ENCODE measurements at places on chromosomes 2 and 18.

GRCh38 chr2:108388045-108388444 is 10.3 kb downstream of the SULT1C4 start:
- no peak for DNase-seq

GRCh38 chr2:215903203-215903602 is 110.1 kb downstream of the MREG start:
- DNase-seq: no peak

DNA sequence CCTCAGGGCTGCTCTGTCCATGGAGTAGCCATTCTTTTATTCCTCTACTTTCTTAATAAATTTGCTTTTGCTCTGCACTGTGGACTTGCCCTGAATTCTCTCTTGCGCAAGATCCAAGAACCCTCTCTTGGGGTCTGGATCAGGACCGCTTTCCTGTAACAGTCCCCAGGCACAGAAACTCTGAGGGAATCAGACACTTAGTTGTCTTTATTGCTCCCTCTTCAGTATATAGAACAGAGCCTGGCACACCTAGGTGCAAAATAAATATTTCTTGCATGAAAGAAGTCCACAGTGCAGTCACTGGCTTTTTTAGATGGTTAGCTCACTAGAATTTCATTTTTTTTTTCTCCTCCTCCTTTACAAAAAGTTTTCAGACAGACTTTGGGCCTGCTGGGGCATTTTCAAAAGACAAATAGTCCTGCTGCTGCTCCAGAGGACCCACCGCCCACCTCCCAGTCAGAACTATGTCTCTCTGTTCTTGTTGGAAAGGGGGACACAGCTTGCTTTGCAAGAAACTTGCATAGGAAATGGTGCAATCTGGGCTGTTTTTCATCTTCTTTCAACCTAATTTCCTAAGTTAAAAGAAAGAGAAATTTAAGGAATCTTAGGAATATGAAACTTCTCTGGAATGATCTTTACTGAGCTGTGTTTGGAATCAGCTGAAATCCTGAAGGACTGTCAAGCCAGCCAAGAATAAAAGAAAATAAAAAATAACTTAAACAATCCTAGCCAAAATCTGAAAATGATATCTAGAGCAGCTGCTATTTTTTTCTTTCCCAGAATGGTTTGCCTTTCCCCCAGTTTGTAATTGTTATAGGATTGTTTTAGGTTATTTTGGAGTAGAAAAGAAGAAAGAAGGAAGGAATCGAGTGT is 31.7 kb upstream of the MAP4K3 start:
- DNase-seq: peak; percentile 57

DNA sequence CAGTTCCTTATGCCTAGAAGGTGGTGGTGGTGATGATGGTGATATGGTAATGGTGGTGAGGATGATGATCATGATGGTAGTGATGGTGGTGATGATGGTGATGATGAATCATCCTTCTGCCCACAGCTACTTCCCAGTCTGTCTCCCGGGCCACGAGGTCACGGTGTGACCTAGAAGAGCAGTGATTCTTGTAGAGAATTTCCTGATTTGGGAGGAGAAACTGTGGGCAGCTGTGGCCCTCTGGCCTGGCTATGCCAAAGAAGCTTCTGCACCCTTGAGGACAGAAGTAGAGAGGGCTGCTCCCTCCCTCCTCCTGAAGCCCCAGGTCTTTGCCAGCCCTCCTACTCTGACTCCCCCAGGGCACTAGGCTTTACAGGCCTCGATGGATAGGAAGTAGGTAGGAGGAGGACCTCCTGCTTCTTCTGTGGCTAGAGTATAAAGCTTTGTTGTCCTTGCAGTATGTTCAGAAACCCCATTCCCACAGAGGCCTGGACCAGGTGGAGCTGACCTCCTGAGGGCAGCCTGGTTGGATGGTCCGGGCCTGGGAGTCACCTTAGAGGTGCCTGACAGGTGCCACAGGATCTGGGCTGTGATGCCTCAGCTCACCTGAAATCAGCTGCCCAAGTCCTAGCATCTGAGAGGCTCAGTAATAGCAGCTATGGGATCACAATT is 57.9 kb upstream of the EPAS1 start:
- DNase-seq: no peak
